ENCODE measurements at places on chromosomes 5 and 9. TPM values are rescaled to one million over a fixed set of nuclear protein-coding genes. Genes with fewer than 3 reads are reported as not detected.

DNA sequence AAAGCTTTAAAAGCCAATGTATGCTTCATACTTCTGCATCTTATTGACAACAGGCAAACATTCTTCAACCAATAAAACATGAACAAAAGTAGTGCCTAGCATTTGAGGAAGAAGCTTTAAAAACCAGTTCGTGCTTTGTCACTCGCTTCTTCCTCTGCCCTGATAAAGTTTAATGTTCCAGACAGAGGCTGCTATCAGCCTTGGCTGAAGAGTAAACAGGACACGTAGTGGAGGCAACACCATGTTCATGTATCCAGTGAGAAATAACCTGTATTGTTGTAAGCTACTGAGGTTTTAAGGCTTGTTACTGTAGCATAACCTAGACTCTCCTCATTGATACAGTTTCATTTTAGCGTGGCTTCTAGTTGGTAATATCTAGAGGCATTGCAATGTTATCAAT, 3.2 kb upstream of the FUBP3 start:
- peaks cover 5% of the 10 kb centered on the region for H3K36me3 ChIP-seq
- DNase-seq = no peak
- H3K4me3 ChIP-seq = no peak overlapping the region
- H3K27me3 ChIP-seq = no peaks in the 10 kb centered on the region
- no peak overlapping the region for H3K27ac ChIP-seq

- H3K4me3 ChIP-seq = no peak overlapping the region
- peaks cover 6% of the 10 kb centered on the region for H3K36me3 ChIP-seq
- H3K27me3 ChIP-seq = no peaks in the 10 kb centered on the region
Observed at GRCh38 chr5:138763037-138763778, 10.0 kb downstream of the CTNNA1 start.

The MCTP1 gene
- polyA plus RNA-seq = 3.5 TPM

- H3K4me1 ChIP-seq = peaks cover 10% of the 10 kb centered on the region
- H3K27ac ChIP-seq = no peak overlapping the region
- DNase-seq = no peak
Observed at GRCh38 chr9:136535070-136535469, 10.8 kb downstream of the NOTCH1 start.

GRCh38 chr5:176915906-176916305, 16.8 kb upstream of the HK3 start:
- no peak overlapping the region for H3K27ac ChIP-seq
- no peak for DNase-seq
- H3K36me3 ChIP-seq = peaks cover 33% of the 10 kb centered on the region
- H3K27me3 ChIP-seq = no peaks in the 10 kb centered on the region
- no peaks in the 10 kb centered on the region for H3K4me1 ChIP-seq

The FOXI1 gene
- not detected for polyA plus RNA-seq

- no peak overlapping the region for H3K4me3 ChIP-seq
- no peak overlapping the region for H3K27ac ChIP-seq
- H3K4me1 ChIP-seq = peaks cover 3% of the 10 kb centered on the region
- H3K36me3 ChIP-seq = no peaks in the 10 kb centered on the region
- H3K27me3 ChIP-seq = no peaks in the 10 kb centered on the region
Observed at GRCh38 chr5:54672871-54673270, 155.3 kb downstream of the SNX18 start.

Data from psoas muscle (tissue), 8 donors.